ENCODE measurements at places on chromosomes 5 and 9. TPM values are rescaled to one million over a fixed set of nuclear protein-coding genes. Genes with fewer than 3 reads are reported as not detected.

DNA sequence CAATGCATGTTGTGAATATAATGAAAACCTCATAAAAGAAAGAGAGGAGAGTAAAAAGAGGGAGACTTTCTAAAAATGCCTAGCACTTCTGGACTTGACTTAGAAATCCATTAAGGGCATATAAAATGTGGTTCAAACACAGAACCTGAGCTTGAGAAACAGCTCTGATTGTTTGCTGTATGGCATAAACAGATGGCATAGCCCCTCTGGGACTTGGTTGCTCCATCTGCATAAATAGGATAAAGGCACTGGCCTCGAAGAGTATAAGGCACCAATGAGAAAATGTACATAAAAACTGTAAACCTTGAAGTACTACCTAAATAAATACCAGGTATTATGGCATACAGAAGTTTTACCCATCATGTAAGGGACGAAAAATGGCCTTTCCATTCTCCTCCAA lies 23.8 kb downstream of the MRPS27 start:
- DNase-seq, result no peak

GRCh38 chr9:134419684-134420076 lies 93.4 kb downstream of the RXRA start:
- DNase-seq, result no peak

GRCh38 chr9:94287877-94288513 lies 28.9 kb downstream of the ZNF169 start:
- no peak for DNase-seq

GRCh38 chr5:6048746-6049145 lies 329.6 kb downstream of the MED10 start:
- DNase-seq, result no peak

GRCh38 chr9:97647996-97648395 lies 14.4 kb downstream of the NCBP1 start:
- no peak for DNase-seq

Gene TMC1
- polyA plus RNA-seq, result 1.4 TPM

- DNase-seq, result no peak
Measured at GRCh38 chr5:58545912-58546311, 37.0 kb upstream of the RAB3C start.

Gene SLC1A1
- polyA plus RNA-seq, result 21.5 TPM

DNA sequence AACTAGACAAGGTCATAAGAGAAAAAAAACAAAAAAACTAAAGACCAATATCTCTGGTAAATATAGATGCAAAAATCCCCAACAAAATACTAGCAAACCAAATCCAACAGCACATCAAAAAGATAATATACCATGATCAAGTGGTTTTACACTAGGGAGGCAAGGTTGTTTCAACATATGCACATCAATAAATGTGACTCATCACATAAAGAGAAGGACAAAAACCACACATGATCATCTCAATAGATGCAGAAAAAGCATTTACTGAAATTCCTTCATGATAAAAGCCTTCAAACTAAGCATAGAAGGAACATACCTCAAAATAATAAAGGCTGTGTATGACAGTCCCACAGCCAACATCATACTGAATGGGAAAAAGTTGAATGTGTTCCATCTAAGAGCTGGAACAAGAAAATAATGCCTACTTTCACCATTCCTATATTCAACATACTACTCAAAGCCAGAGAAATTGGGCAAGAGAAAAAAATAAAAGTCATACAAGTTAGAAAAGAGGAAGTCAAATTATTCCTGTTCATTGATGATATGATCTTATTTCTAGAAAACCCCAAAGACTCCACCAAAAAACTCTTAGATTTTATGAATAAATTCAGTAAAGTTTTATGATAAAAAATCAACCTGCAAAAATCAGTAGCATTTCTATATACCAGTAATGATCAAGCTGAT lies 72.2 kb upstream of the FAM169A start:
- no peak for DNase-seq

- DNase-seq, result no peak
Measured at GRCh38 chr5:168802337-168802736, 223.2 kb upstream of the PANK3 start.

GRCh38 chr5:134026521-134027287 lies 21.9 kb upstream of the VDAC1 start:
- DNase-seq, result peak; percentile 45

- no peak for DNase-seq
Measured at GRCh38 chr9:134502266-134502791, 139.3 kb upstream of the COL5A1 start.

DNA sequence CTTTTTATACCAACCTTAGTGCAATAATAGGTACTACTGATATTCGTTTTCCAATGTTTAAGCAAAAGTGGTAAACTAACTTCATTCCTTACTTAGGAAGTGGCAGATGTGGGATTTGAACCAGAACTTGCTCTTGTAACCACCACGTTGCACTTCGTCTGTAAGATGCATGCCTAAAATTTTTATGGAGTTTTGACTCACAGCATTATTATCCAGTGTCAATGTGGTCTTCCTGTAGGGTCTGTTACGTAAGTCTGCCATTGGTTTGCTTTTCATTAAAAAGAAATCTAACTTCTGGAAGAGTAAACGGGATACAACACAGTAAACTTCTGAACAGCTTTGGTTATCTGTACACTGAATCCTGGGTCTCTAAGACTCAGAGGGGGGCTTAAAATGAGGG lies 521.0 kb upstream of the WWC1 start:
- DNase-seq, result no peak

Gene GADD45G
- 2.3 TPM for polyA plus RNA-seq

DNA sequence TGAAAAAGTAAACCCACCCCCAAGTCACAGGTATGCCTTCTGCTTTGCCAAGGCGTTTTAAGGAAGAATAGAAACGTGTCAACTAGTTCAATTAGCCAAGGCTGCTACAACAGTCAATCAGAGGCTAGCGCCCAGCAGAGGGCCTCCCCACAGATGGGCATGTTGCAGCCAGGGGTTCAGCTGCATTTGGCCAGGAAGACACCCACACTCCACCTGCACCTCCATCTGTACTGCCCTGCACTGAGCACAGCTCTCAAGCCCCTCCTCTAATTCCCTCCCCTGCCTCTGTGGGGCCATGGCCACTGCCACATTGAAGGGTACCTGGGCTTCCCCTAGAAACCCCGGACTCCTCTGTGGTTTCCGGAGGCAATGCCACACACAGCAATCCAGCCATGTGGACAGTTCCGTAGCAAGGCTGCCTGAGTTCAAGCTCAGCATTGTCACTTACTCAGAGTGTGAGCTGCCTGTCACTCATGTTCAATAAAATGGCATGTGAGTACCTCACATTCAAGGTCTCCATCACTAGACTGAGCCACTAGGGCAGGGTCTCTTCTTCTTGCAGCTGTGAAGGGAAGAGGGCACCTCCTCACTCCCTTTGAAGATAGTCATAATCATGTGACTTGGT lies 248.4 kb downstream of the IRX2 start:
- DNase-seq, result no peak

GRCh38 chr9:98665501-98665900 lies 43.2 kb downstream of the GABBR2 start:
- DNase-seq, result no peak

GRCh38 chr5:179964015-179964414 lies 56.3 kb upstream of the TBC1D9B start:
- no peak for DNase-seq

DNA sequence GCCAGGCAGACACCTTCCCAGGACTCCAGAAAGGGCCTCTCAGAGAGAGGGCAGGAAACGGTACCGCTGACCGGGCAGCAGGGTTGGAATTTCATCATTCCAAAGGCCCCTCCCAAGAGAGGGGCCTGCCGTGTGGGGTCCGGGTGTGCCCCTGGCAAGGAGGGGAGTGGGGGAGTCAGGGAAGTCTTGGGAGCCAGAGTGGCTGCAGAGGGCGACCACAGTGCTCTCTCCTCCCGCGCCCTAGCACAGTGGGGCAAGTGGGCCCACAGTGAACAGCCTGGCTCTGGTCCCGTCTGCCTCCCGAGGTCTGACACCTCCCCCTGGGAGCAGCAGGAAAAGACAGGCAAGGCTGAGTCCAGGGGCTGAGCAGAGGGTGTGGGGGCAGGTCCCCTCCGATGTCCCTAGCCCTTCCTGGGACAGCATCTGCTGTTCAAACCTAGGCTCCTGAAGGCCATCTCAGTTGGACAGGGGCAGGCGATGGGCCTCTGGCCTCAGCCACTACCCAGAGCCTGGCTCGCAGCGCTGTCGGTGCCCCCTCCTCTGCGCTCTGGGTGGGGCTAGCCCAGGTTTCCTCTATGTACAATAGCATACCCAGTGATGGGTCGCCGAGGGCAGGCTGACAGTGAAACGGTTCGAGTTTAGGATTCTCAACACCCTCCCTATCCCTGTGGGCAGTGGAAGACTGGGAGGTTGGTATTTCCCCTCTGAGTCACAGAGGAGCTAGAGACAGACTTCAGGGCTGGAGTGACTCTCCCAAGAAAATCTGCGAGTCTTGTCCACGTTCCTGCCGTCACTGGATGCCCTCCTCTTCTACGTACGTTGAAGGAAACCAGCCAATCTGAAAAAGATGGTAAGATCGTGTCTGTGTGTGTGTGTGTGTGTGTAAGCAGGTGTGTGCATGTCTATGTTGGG lies 25.4 kb upstream of the SARDH start:
- no peak for DNase-seq

- DNase-seq, result no peak
Measured at GRCh38 chr5:54785729-54786591, 199.4 kb downstream of the ESM1 start.

DNA sequence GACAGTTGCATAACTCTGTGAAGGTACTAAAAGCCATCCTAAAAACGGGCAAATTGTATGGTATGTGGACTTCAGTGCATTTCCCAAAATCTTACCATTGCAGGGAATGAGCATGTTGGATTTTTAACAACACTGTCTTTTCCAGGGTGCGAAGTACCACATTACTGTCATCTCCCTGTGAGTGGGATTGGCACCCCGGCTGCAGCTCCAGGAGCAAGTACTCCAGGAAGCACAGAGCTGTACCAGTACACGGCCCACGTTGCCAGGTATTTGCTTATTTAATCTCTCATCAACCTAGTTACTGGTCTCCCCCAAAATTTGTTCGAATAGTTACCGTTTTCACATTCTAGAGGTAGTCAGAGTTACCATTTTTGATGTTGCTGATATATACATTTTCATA lies 22.6 kb upstream of the TJP2 start:
- DNase-seq, result no peak

Gene GCNT4
- 19.2 TPM for polyA plus RNA-seq

GRCh38 chr5:145478651-145479050 lies 356.5 kb downstream of the PRELID2 start:
- no peak for DNase-seq

Gene PCDHGC5
- 0.36 TPM for polyA plus RNA-seq

Gene SMIM3
- 37.3 TPM for polyA plus RNA-seq

GRCh38 chr5:69090158-69090557 lies 3.7 kb upstream of the SLC30A5 start:
- DNase-seq, result no peak

DNA sequence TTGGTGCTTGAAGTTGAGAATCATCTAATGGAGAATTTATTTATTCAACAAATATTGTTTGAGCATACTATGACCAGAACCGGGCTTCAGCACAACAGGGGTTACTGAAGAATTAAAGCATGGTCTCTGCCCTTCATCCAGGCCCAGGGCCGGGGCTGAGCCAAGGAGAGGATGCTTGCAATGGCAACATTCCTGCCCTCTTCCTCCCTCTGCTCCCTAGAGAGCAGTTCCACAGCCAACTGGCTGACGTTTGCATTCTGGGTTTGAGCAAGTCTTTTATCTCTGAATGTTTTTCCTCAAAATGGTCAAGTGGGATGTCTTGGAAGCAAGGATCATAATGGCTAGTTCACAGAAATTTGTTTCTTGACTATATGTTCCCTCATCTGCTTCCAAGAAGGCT lies 80.7 kb downstream of the GLDC start:
- no peak for DNase-seq

Gene CRHBP
- 24.2 TPM for polyA plus RNA-seq

DNA sequence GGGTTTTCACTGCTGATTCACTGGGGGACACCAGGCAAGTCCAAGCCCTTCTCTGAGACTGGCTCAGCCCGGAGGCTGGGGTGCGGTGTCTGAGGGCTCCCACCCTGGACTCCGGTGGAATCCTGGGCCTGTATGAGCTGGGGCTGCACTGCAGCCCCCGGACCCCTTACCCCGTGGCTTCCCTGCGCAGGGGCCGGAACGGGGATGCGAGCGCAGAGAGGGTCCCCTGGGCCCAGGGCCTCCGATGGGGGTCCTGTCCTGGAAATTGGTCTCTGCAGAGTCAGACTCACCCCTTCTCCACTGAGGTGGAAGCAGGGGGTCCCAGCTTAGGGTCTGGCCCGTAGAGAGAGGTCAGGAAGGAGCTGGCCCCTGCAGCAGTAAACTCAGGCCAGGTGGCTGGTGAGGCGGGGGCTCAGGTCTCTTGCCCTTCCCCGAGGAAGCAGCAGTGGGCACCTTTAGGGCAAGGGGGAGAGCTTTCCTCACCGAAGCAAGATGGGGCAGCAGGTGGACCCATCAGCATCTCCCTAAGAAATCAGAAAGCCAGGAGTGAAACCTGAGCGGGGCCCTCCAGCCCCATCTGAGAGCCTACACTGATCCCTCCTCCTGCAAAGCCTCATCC lies 1.6 kb upstream of the VAV2 start:
- DNase-seq, result no peak

GRCh38 chr5:138353560-138354080 lies 1.1 kb downstream of the KDM3B start:
- DNase-seq, result no peak

GRCh38 chr5:149857499-149857898 lies 87.1 kb downstream of the PDE6A start:
- DNase-seq, result no peak

GRCh38 chr9:5579881-5580280 lies 49.0 kb upstream of the RIC1 start:
- no peak for DNase-seq

Measured in left renal pelvis (tissue), 4 donors.